ENCODE measurements at places on chromosomes 7 and 10.

GRCh38 chr7:123573896-123574467 lies 16.4 kb upstream of the NDUFA5 start:
- DNase-seq, result no peak

DNA sequence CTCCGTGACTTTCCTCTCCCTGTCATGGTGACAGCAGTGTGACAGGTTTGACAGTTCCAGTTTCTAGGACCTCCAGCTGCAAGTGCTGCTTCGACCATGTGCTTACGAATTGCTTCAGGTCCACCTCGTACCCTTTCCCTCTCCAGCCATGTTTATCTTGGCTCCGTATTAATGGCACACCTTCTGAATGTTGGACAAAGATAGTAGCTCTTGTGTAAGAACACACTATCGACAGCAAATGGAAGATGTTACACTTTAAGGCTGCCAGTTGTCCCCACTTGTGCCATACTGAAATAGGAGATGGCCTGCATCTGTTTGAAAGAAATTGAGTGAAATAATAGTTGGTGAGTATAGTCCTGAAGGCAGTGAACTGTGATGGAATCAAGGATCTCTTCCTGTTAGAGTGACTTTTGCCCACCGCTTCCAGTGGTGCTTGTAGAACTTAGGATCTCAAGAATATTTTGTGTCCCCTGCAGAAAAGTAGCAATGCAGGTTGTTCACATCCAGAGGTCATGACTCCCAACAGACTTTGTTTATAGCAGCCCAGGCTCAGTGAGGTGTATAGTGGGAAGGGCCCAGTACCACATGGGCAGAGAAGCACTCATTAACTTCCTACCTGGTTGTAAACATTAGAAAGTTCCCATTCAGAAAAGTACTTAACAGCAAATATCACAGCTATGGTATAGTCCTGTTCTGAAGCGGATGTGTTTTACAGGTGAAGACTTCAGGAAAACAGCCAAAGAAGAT lies 629.7 kb upstream of the GALNT17 start:
- DNase-seq, result no peak

GRCh38 chr7:130777426-130777825 lies 43.4 kb upstream of the KLF14 start:
- no peak for DNase-seq

- no peak for DNase-seq
These were observed 106.2 kb downstream of the SNX10 start for GRCh38 chr7:26397796-26398426.

GRCh38 chr7:8217200-8218068 lies 44.5 kb downstream of the ICA1 start:
- DNase-seq, result peak; percentile 55

DNA sequence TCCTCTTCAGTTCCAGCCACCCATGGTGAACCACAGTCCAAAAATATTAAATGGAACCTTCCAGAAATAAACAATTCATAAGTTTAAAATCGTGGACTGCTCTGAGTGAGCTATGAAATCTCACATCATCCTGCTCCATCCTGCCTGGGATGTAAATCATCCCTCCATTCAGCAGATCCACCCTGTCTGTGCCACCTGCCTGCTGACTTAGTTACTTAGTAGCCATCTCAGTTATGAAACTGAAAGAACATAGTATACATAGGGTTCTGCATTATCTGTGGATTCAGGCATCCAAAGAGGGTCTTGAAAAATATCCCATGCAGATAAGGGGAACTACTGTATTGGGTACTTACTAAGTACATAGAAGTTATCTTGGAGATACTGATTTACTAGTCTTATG lies 89.0 kb downstream of the ST8SIA6 start:
- no peak for DNase-seq

DNA sequence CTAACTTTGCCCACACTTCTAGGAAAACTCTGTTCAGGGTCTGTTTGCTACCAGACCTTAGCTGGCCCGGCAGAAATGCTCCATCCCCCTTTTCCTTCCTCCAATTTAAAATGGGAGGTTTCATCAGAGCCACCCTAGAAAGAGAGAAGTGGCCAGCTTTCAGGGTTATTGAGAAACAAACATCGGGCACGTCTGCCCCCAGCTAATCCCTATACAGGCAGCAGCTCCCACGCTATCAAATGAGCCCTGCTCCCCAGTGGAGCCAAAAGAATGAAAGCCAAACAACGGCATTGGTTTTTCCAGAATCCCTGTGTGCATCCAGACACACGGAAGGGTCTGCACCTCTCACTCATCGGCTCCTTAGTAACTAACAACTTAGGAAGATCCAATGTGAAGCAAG lies 132.5 kb downstream of the GRID1 start:
- DNase-seq, result no peak

Data from NCI-H1417 treated with DMSO at 0.1 percent for 48 hours (cell line).